ENCODE measurements at places on chromosomes 16 and 17.
A peak's percentile ranks its signal among the peaks of the same experiment; 100 is the strongest.

GRCh38 chr16:71882505-71883167 is 1.3 kb downstream of the ZNF821 start:
- peak; percentile 63 for DNase-seq

DNA sequence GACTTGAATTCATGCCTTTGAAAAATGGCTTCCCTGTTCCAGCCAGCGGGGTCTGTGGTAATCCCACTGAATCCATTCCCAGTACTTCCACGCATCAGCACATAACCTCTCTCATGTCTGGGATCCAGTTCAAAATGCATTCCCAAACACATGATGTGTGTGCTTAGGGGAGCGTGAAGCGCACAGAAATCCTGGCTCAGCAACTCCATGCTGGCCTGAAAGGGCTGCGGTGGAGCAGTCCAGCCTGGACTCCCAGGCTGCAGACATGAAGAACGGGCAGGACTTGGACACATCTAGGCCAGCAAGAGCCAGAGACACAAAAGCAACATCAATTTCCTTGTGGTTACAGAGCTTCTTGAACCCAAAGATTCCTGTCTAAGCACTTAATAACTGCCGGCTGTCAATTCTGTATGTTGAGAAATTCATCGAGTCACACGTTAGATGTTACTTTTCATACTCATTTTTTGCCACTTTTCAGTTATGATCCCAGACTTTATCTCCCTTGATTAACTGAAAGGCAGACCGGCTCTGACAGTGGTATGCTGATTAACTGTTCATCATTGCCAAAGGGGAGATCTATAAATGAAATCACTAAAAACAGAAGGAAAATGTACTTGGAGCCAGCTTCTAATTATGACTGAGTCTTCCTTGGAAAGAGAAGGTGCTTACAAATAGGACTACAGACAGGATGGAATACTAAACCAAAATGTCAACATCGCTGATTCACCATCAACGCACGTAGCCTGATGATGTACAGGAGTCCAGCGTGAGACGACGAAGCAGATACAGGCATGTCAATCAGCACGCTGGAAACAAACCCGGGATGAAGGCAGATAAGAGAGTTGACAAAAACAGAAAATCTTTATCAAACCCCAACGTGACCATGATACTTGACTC is 23.0 kb downstream of the NSMCE1 start:
- DNase-seq = no peak

GRCh38 chr16:14004729-14005315 is 66.3 kb upstream of the MRTFB start:
- no peak for DNase-seq

GRCh38 chr17:34609210-34609609 is 29.8 kb downstream of the TMEM132E start:
- no peak for DNase-seq

DNA sequence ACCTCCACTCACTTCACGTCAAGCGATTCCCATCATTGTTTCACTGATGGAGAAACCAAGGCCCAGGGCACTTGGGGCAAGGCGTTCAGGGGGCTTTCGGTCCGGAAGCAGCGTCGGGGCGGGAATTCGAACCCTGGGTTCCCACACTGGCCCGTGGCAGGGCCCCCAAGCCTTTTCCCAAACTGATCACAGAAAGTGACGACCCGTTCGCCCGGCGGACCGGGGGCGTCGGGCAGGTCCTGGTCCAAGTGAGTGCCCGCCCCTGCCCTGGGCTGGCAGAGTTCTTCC is 856 bp upstream of the MON1B start:
- no peak for DNase-seq

DNA sequence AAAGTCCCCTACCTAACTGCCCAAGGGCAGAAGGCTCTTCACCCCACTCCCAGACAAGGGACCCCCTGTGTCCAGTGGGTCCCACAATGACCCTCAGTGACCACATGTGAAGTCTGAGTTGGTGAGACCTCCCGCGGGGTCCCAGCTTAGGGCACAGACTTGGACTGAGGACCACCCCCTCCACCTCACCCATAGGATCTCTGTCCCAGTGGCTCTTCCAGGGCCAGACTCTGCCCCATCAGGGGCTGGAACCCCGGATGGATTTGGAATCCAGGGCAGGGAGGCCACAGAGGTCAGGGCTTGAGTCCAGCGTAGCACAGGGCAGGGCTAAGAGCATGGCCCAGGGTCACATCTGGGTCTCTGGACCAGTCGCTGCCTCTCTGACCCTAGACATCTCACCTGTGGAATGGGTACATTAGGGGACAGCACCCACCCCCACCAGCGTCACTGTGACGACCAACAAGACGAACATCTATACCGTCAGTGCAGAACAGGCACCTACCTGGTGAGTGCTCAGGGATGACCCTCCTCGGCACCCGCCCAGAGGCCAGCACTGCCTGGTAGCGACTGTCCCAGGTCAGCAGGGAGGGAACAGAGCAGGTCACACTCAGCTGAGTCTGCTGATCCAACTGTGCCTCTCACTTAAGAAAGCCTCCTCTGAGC is 37.7 kb downstream of the TNFRSF13B start:
- DNase-seq = no peak

DNA sequence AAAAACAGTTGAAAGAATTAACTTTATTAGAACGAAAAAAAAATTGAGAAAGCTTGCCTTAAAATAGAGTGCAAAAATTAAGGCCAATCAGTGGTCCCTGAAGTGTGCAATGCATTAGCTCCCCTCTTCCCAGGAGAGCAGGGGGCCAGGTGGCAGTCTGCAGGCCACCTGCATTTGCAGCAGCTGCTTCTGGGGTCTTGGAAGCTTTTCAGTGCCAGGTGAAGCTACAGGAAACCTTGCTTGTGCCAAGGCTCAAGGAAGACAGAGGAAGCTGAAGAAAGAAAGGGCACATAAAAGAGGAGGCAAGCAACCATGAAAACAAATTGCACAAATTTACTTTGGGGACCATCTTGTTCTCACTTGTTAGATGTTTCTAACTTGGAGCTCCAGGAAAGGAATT is 50.5 kb upstream of the MTMR4 start:
- DNase-seq = no peak
